Activated T-helper 1 cell treated with Interleukin-2 at 50 U/mL for 16 hours (primary cell): ENCODE measurements at places on chromosomes 3 and 15.

DNA sequence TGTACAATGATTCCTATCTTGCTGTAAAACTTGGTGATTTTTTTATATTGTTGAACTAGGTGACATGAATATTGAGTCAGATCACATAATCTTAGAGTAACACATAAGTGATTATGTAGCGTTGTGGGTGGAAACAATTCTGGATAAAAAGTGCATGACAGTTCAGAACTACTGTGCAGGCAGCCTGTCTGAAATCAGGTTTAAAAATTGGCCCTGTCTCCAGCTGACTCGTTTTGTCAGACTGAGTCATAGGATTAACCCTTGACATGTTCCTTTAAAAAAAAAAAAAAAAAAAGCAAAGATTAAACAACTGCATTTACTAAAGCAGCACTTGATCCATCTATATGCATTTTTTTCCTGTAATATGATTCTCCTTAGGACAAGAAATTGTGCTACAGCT is 160.0 kb upstream of the CGNL1 start:
- no peak for DNase-seq

DNA sequence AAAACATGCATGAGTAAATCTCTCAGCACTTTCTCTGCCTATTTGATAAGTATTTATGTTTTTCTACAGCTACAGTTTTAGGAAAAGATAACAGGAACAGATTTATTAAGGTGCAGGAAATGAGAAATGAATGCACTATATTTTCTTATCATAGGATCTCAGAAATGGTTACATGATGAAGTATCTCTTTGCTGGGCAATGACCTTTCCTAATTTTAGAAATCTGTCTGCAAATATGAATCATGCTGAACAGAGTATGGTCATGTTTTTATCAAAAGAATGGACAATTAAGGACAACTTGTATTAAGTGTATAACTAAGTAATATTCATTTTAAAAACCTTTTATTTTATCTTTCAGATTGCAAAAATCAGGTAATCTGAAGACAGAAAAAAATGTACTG is 53.8 kb upstream of the SPPL2A start:
- no peak for DNase-seq

DNA sequence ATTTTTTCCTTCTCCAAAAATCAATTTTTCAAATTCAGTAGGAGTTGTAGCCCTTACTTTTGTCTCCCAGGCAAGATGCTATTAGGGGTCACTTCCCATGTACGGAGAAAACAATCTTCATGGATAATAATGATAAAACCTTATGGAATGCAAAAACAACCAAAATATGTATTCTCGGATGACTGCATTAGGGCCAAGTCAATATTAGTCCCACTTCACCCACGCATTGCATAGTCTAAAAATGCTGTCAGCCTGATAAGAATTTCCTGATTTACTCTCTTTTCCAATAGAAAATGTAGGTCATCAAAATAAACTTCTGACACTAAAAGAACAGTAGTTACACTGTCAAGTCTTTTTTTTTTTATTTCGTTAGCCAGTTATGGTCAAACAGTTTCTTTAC is 2.7 kb downstream of the VGLL3 start:
- no peak for DNase-seq

DNA sequence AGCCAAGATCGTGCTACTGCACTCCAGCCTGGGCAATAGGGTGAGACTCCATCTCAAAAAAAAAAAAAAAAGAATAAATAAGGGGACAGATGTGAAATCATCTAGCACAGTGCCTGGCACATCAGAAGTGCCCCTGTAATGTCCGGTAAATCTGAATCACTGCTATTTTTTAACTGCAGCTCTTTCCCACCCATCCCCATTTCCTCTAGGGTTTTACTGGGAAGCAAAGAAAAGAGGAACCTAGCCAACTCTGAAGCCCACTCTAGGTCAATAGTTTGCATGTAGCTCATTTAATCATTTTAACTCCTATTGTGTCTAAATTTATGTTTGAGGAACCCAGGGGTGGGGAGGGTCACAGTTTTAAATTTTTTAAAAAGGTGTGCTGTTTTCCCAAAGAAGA is 26.0 kb downstream of the MAGI1 start:
- no peak for DNase-seq

- DNase-seq, result peak; percentile 1
These were observed 87.8 kb downstream of the RSL24D1 start for GRCh38 chr15:55108858-55109518.

DNA sequence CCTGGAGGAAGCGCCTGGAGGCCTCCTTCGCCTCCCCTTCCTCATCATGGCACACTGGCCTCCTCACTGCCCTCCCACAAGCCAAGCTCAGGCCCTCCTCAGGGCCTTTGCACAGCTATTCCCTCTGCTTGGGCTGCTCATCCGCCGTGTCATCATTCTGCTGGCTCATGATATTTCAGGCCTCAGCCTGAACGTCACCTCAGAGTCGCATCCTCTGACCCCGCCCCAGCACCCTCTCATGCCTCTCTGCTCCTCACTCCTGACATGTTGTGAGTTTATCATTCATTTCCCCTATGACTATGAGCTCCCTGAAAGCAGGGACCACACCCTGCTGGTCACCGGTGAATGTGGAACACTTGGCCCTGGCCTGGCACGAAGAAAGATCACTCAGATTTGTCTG is 20.7 kb upstream of the POC1A start:
- no peak for DNase-seq
